ENCODE measurements at places on chromosomes 11 and 22.

DNA sequence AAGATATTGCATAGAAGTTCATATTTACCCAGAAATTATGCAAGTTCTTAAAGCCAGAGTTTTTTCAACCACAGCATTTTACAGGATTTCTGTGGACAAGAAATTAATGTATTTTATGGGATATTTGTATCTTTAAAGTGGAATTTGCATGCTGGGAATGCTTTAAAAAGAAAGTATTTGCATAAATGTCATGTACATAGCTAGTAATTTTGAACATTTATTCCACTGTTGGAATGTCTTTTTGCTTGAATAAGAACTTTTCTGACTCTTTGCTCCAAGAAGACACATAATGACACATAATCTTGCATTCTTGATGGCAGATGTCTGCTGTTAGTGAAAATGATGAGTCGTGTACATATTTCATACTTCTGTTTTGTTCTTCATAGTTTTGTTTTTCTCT, 66.6 kb downstream of the ATXN10 start:
- DNase-seq: no peak

GRCh38 chr11:3616721-3617460, 24.9 kb downstream of the ART5 start:
- no peak for DNase-seq

- DNase-seq: no peak
These were observed 174.5 kb upstream of the NTM start for GRCh38 chr11:131195661-131196517.

- DNase-seq: no peak
These were observed 39.1 kb downstream of the B3GAT1 start for GRCh38 chr11:134372961-134373360.

GRCh38 chr11:31875866-31876560, 64.9 kb upstream of the PAX6 start:
- no peak for DNase-seq

All from stimulated activated CD4-positive, alpha-beta T cell treated with anti-CD3 and anti-CD28 coated beads, Interleukin-4, amount 100 ng/mL, for 48 hours (primary cell).